ENCODE measurements at places on chromosomes 4 and X.
A peak's percentile ranks its signal among the peaks of the same experiment; 100 is the strongest.

DNA sequence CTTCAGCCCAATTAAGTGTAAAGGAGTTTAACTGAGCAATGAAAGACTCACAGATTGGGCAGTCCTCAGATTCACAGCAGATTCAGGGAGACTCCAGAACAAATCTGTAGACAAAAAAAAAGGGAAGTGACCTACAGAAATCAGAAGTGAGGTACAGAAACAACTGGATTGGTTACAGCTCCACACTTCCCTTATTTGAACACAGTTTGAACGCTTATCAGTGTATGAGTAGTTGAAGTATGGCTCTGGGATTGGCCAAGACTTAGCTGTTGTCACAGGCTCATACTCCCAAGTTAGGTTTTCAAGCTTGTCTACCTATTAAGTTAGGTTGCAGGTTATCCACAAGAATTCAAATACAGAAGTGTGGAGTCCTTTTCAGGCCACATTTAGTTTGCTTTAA, 112.4 kb upstream of the ELOVL6 start:
- DNase-seq = no peak

GRCh38 chrX:29911673-29912072, 303.7 kb upstream of the MAGEB2 start:
- DNase-seq = no peak

GRCh38 chrX:18424482-18425198, 768 bp upstream of the CDKL5 start:
- peak; percentile 37 for DNase-seq

DNA sequence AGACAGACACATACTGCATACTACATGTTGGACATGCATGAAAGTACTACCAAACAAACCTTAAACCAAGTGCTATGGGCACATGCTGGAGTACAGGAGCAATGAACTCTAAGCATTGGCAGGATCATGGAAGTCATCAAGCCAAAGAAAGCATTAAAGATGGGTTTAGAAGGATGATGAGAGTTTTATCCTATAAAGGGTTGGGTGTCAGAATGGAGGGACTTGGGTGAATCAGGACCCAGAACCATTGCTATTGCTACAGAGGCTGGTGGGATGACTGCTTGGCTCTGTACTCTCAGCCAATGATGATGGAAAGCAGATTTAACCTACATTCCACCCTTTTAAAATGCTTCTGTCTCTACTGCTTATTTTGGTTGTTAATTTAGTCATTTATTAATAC, 233.9 kb upstream of the EDA2R start:
- DNase-seq = no peak

GRCh38 chrX:28177202-28177601, 196.0 kb upstream of the DCAF8L1 start:
- DNase-seq = peak; percentile 7

GRCh38 chr4:168021666-168022065, 70.7 kb upstream of the ANXA10 start:
- DNase-seq = no peak

- no peak for DNase-seq
Observed at GRCh38 chr4:157013656-157014055, 42.1 kb upstream of the PDGFC start.

DNA sequence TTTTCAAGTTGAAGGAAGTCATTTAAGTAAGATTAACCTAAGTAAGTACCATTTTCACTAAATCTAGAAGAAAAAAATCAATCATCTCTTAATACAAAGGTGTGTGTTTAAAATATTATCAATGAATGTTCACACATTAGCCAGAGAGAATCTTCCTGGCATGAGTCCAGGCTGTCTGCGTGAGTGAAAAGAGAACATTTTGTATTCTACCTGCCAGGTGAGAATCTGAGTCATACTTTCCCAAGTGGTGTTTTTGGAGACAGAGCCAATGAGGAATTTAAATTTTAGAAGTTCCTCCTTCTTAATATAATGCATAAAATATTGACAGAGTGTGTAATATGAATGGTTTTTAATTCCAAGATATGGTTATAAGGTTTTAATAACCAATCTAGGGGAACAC, 371.8 kb upstream of the NR3C2 start:
- no peak for DNase-seq

Data from NCI-H2081 (cell line).